Activated T-helper 9 cell treated with anti-CD3 and anti-CD28 coated beads, Interleukin-2, amount 50 U/mL, for 16 hours (primary cell): ENCODE measurements at places on chromosomes 6 and 20.

GRCh38 chr20:18430172-18430826 is 36.5 kb downstream of the DZANK1 start:
- DNase-seq: no peak

GRCh38 chr6:75217193-75217592 is 11.3 kb upstream of the COL12A1 start:
- no peak for DNase-seq

- no peak for DNase-seq
These were observed 361.4 kb upstream of the TSHZ2 start for GRCh38 chr20:52610749-52611148.

- no peak for DNase-seq
These were observed 30.9 kb upstream of the AVP start for GRCh38 chr20:3115190-3116107.

GRCh38 chr20:32832664-32833063 is 12.9 kb downstream of the MAPRE1 start:
- no peak for DNase-seq

DNA sequence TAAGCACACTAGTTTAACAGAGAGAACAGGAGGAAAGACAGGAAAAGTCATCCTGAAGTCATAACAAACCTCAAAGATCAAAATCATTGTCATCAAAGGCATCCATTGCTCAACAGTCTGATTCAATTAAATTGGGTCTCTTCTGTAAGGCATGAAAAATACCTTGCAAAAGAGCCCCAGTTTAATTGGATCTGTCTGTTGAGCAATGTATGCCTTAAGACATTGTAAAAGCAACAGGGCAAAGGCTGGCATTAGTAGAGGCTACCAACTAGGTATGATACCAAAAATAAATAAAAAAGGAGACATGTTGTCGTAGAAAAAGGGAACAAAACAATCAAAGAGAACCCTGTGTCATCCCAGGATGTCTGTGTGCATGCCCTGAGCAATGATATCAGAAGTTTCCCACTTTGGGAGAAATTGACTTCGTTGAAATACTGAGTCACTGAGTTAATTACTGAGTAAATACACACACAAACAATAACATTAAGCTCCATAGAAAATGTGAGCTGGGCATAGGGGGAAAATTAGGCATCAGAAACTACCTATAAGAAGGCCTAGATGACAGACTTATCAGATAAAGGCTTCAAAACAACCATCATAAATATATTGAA is 1013.8 kb upstream of the CITED2 start:
- no peak for DNase-seq

DNA sequence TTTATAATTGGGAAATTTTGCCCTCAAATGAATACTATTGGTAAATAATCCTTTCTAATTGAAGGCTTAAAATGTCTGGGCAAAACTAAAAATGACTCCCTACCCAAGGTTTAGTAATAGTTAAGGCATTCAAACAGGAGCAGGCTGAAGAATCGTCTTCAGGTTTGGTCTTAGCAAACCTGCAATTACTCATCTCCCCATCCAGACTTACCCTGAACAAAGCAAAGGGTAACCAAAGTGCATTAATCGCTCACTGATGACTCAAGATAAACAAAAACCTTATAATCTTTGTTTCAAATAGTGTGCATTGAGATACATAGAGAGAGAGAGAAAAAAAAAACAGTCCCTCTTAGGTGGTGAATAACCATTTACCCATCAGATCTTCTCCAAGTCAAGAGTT is 225.5 kb downstream of the BMP2 start:
- no peak for DNase-seq

DNA sequence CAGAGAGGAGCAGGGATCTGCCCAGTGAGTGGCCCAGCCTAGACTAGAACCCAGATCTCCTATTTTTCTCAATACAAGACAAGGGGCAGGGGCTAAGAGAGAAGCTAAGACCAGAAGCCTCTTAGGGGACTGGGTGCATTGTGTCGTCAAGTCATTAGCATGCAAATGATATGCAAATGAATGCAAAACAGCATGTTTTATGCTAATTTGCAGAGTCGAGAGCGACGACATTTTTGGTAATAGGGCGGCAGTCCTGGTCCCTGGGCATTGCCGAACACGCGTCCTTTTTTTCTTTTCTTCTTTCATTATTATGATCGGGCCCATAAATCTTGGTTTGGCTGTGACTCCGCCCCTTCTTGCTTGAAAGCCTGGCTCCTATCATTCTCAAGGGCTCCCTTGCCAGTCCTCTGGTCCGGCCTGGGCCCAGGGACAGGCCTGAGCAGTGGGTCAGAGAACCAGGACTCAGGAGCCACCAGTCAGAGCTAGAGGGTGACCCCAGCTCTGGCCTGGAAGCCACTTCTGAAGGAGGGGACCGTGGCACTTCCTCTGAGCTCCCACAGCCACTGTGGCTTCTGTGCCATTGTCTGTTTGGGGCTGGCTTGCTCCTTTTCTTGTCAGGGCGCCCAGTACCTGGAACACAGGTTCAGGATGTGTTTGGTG is 32.0 kb upstream of the SCRT2 start:
- no peak for DNase-seq

- DNase-seq: no peak
These were observed 11.5 kb downstream of the SDC4 start for GRCh38 chr20:45336530-45337366.

DNA sequence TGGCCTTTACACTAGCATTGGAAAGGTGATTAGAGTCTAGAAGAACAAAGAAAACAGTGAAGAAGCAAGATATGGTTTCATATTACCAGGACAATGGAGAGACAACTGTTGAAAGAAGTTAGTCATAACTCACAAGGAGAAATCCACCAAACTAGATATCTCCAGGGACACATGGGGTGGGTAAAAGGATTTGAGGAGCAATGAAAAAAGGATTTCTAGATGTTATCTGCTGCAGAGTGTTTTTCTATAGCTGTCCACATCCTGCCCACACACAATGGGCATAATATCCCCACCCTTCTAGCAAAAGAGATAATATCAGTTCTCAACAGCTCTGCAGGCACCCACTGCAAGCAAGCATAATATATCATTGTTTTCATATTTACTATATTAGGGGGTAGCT is 303.1 kb downstream of the HAO1 start:
- DNase-seq: no peak

GRCh38 chr6:53770780-53771249 is 24.0 kb upstream of the LRRC1 start:
- no peak for DNase-seq

DNA sequence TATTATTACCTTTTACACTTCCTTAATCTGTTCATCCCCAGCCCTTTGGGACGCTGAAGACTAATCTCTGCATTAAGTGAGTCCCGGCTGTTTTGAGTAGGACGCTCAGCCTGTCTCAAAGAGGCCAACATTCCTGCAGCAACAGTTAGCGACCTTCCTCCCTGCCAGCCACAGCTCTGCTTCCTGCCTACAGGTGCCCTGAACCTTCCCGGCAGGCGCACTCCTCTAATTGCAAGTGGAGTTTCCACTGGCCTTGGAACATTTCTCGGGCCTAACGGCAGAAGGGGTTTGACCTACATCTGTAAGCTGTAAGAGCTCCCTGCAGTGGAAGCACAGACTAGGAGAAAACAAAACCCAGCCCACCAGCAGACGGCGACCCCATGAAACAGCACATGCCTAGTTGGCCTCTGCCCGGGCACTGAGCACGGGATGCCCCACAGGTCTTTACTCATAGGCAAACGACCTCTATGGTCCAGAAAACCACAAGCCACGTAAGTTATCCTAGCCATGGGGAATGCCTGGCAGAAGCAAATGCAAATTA is 137.9 kb downstream of the DTNBP1 start:
- DNase-seq: no peak

GRCh38 chr6:164928728-164929407 is 380.5 kb downstream of the C6orf118 start:
- DNase-seq: no peak

DNA sequence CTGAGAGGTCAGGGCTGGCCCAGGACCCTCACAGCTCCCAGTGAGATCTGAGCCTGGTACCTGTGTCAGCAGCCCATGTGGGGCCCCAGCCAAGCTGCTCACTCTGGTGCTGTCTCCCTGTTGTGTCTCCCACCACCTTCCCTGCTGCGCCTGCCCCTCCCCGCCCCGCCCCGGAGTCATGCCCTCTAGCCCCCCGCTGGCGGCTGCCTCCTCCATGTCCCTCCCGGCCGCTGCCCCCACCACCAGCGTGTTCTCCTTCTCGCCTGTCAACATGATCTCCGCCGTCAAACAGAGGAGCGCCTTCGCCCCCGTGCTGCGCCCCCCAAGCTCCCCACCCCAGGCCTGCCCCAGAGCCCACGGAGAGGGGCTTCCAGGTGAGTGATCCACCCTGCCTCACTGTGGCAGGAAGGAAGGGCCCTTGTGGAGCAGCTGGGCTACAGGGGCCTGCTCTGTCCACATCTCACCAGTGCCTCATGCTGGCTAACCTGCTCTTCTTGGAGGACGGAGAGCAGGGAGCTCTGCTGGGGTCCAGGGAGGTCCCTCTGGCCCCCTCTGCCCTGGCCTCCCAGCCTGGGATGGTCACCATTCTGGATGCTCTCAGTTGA is 44.9 kb downstream of the CPXM1 start:
- no peak for DNase-seq

DNA sequence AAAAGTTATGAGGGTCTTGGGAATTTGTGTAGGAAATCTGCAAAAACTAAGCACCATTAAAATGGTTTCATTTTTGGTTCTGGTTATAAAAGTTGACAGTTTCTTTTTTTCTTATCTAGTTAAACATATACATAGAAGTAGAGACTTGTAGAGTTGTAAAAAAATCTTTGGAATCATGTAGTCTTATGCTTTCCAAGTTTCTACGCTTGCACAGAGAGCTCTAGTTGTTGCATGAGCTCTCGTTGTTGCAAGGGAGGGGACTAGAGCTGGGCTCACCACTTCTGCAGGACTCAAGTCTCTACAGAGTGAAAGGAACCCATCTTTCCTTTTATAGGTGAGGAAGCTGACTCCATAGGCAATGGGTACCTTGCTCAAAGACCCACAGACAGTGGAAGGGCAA is 21.6 kb upstream of the CCN2 start:
- DNase-seq: no peak

- no peak for DNase-seq
These were observed 103.6 kb upstream of the EDN1 start for GRCh38 chr6:12186528-12186927.

- DNase-seq: no peak
These were observed 22.5 kb upstream of the IYD start for GRCh38 chr6:150346346-150346745.

DNA sequence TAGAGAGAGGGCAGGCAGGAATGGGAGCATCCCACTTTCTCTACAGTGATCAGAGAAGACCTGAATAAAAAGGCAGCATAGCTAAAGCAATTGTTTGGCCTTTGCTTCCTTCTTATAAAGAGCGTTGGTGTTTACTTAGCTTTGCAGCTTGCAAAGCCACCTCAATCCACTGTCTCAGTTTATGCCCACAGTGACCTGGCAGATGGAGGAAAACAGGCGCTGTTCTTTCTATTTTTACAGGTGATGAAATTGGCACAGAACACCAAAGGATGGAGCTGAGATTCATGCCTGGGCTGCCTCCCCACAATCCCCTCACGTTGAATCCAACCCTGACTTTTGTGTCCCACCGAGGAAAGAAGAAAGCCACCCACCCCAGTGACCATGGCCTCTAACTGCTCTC is 130.5 kb downstream of the TTLL2 start:
- no peak for DNase-seq

DNA sequence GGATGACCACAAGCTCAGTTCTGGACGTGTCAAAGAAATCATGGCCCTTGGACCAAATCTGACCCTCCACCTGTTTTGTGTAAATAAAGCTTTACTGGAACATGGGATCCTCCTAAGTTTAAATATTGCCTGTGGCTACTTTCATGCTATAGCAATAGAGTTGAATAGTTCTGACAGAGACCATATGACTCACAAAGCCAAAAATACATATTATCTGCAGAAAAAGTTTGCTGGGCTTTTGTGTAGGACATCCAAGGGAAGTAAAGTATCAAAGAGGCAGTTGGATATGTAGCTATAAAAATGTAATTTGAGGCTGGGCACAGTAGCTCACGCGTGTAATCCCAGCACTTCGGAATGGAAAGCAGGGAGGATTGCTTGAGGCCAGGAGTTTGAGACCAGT is 78.9 kb downstream of the TOX2 start:
- DNase-seq: no peak

DNA sequence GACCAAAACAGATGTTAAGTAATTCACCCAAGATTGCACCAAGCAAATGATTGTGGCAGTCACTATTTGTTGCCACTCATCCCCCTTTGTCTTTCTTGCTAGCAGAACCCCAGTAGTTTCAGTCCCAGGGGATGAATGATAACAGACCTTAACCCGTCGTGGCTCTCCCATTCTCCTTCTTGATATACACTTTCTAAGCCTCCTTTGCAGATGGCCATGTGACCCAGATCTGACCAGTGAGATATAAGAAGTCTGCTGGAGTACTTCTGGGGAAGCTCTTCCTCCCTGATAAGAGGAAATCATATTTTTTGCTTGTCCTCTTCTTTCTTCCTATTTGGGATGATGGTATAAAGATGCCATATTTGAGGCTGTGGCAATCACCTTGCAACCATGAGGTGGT is 9.6 kb upstream of the SH3BGRL2 start:
- no peak for DNase-seq

DNA sequence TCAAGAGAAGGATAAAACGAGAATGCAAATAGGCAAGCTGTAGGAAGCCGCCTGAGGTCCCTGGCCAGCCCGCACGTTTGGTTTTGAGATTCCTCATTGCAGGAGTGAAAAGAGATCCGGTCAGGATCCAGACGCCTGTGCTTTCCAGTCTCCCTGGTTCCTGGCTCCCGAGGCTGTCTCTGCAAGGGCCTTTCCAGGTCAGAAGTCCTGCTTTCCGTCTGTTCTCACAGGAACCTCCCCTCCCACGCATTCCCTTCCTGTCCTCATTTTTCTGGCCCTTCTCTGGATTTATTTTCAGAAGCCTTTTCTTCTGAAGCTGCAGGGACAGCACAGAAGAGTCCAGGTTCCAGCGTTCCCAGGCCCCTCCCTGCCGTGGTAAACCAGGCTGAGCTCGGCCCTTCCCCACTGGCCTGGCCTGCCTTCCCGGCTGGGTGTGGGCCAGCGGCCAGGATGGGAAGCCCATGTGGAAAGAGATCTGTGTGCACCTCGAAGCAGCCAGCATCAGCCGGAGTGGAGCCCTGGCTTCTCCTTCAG is 54.0 kb downstream of the TMEM242 start:
- no peak for DNase-seq

DNA sequence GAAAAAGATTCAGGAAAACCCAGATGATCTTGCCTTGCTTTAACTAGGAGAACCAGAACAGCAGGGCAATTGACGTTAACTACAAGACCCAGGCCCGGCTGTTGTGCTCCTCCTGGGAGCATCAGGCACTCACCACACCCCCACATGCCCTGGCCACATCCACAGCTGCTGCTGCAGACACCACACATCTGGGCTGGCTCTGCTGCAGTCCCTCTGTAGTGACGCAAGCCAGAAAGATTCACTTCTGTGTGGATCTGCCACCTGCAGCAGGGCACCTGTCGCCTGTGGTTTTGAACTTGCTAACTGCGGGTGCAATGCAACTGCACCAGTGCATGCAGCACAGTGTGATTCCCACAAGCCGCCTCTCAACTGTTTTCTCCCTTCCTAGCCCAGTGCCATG is 228.8 kb downstream of the SYNDIG1 start:
- no peak for DNase-seq

GRCh38 chr6:130259140-130259539 is 36.4 kb upstream of the SAMD3 start:
- DNase-seq: no peak
